HFFc6 (cell line): ENCODE measurements at places on chromosomes 3 and 15. TPM values are rescaled to one million over a fixed set of nuclear protein-coding genes. Genes with fewer than 3 reads are reported as not detected.
A peak's percentile ranks its signal among the peaks of the same experiment; 100 is the strongest.

GRCh38 chr3:172021164-172021563, 18.2 kb upstream of the FNDC3B start:
- no peak overlapping the region for H3K27ac ChIP-seq
- H3K4me3 ChIP-seq, result no peak overlapping the region
- no peaks in the 10 kb centered on the region for H3K27me3 ChIP-seq
- no peaks in the 10 kb centered on the region for H3K4me1 ChIP-seq
- no peak for DNase-seq

The MESD gene
- total RNA-seq, result 31.2 to 38.8 TPM (median 37.2 TPM) in 3 replicates

DNA sequence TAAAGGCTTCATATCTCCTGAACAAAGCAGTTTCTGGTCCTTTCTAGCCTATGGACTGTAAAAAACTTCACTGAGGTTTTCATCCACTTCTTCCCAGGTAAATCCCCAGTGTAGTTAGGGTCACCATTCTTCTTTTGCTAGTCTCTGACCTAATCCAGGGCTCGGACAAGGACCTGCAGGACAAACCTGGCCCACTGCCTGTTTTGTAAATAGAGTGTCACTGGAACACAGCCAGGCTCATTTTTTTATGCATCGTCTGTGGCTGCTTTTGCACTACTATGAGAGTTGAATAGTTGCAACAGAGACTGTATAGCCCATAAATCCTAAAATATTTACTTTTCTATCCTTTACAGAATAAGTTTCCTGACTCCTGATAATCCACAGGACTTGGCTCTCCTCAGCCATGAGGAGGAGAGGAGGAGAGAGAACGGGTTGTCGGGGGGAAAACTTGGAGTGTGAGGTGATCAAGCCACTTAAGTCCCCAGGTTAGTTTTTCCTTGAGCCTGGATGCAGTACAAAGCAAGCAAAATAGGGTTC, 29.0 kb downstream of the CCR3 start:
- H3K27ac ChIP-seq, result no peak overlapping the region
- no peaks in the 10 kb centered on the region for H3K36me3 ChIP-seq
- no peak for DNase-seq
- H3K27me3 ChIP-seq, result peaks cover 36% of the 10 kb centered on the region
- no peak overlapping the region for H3K4me3 ChIP-seq
- peaks cover 6% of the 10 kb centered on the region for H3K4me1 ChIP-seq

DNA sequence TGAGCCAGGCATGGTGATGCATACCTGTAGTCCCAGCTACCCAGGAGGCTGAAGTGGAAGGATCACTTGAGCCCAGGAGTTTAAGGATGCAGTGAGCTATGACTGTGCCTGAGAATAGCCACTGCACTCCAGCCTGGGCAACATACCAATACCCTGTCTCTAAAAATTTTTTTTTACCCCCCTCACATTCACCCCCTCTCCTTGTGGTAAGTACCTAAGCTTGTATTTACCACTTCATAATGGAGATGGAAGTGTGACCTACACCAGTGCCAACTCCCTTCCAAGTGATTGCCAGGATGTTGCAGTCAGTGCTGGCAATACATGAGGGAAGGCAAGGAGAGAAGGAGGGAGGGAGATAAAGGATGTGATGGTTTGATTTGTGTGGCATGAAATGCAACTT, 84.2 kb downstream of the LRRC28 start:
- no peaks in the 10 kb centered on the region; the same call in 1 of the 2 replicates for H3K36me3 ChIP-seq
- H3K4me3 ChIP-seq, result no peak overlapping the region
- H3K4me1 ChIP-seq, result peaks cover 26% of the 10 kb centered on the region
- H3K27me3 ChIP-seq, result no peaks in the 10 kb centered on the region; the same call in 1 of the 2 replicates
- H3K27ac ChIP-seq, result no peak overlapping the region
- DNase-seq, result no peak

GRCh38 chr3:33052671-33053070, 44.3 kb downstream of the GLB1 start:
- H3K4me1 ChIP-seq, result no peaks in the 10 kb centered on the region
- H3K27ac ChIP-seq, result no peak overlapping the region
- H3K27me3 ChIP-seq, result no peaks in the 10 kb centered on the region; the same call in 1 of the 2 replicates

DNA sequence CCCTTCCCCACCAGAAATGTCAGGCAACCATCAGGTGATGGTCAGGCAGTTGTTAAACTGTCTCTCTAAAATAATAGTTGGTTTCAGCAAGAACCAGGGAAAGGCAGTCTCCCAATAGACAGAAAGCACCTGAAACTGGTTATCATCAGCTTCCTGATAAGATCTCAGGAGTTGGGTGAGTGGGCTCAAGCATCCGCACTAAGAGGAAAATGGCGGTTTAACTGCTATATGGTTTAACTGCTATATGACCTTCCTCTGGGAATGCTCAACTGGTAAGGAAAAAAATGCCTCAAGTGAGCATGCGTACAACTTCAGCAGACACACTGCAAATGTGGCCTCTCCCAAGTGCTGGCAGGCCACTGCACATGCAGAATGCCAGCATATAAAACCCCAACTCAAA, 240.8 kb upstream of the CMC1 start:
- H3K4me3 ChIP-seq, result no peak overlapping the region
- DNase-seq, result no peak
- no peak overlapping the region for H3K27ac ChIP-seq
- no peaks in the 10 kb centered on the region for H3K36me3 ChIP-seq

GRCh38 chr3:72449551-72449950, 398.7 kb downstream of the SHQ1 start:
- DNase-seq, result peak; percentile 89
- H3K36me3 ChIP-seq, result peaks cover 13% of the 10 kb centered on the region

DNA sequence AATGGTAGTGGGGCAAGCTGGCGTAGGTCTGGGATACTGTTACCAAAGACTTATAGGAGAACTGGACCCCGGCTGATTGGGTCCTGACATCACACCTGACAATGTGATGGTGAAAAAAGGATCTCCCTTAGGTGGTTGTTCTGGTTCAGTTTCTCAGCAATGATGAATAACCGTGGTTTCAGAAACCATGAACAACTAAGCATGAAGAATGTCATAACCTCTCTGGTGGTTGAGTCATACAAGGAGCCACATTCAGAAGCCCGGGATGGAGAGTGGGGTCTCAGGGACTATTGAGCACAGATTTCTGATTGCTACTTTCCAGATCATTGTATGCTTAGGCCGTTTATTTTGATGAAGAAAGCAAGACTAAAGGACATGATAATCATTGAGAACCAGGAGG, 17.4 kb downstream of the GPR160 start:
- H3K27ac ChIP-seq, result no peak overlapping the region
- H3K4me3 ChIP-seq, result no peak overlapping the region

- peaks cover 69% of the 10 kb centered on the region for H3K36me3 ChIP-seq
- H3K4me1 ChIP-seq, result peaks cover 73% of the 10 kb centered on the region
- peak overlapping the region; percentile 99 for H3K27ac ChIP-seq
- DNase-seq, result peak; percentile 51
- peak overlapping the region; percentile 100 for H3K4me3 ChIP-seq
- peaks cover 50% of the 10 kb centered on the region for H3K27me3 ChIP-seq
Measured at GRCh38 chr15:60394689-60395097, 3.1 kb downstream of the ANXA2 start.

GRCh38 chr3:22361521-22361920, 610.5 kb upstream of the ZNF385D start:
- no peaks in the 10 kb centered on the region for H3K36me3 ChIP-seq
- H3K27me3 ChIP-seq, result no peaks in the 10 kb centered on the region
- no peak for DNase-seq

The MKRN3 gene
- total RNA-seq, result not detected in 3 replicates

The BDH1 gene
- total RNA-seq, result 1.00 to 1.5 TPM (median 1.5 TPM) in 3 replicates

The EOMES gene
- not detected in 2 replicates for total RNA-seq

DNA sequence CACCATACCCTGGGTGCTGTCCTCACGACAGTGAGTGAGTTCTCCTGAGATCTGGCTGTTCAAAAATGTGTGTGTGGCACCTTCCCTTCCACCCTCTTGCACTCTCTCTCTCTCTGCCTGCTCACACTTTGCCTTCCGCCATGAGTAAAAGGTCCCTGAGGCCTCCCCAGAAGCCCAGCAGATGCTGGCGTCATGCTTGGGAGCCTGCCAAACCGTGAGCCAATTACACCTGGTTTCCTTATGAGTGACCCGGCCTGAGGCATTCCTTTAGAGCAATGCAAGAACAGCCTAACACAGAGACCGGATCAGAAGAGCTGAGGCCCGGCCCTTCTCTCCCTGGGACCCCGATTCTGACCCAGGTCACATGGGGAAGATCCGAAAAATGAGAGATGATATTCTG, 15.4 kb downstream of the TMEM44 start:
- H3K27me3 ChIP-seq, result no peaks in the 10 kb centered on the region
- no peak overlapping the region for H3K27ac ChIP-seq
- H3K4me1 ChIP-seq, result peaks cover 4% of the 10 kb centered on the region; the same call in 1 of the 2 replicates
- DNase-seq, result no peak
- peaks cover 10% of the 10 kb centered on the region for H3K36me3 ChIP-seq

The CLRN1 gene
- not detected in 3 replicates for total RNA-seq

DNA sequence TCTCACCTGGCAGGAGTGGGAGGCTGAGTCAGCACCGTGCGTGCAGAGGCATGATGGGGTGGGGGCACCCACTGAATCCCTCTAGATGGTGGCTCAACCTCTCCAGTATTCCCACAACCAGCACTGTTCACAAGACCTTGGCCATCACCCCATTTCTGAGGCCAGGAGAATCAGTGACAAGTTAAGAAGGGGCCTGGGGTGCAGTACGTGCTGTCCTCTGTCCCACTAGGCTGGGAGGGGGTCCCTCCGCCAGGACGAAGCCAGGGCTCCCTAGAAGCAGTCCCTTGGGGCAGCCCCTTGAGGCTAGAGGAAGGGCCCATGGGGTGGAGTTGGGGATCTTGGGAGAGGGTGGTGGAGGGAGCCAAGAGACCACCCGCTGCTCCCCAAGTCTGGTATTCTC, 4.8 kb downstream of the MYL3 start:
- DNase-seq, result no peak
- H3K27ac ChIP-seq, result no peak overlapping the region
- no peaks in the 10 kb centered on the region for H3K36me3 ChIP-seq
- H3K4me3 ChIP-seq, result no peak overlapping the region

The ATP2B2 gene
- not detected in 3 replicates for total RNA-seq

GRCh38 chr15:97071668-97072067, 741.2 kb downstream of the NR2F2 start:
- no peaks in the 10 kb centered on the region for H3K36me3 ChIP-seq
- no peaks in the 10 kb centered on the region for H3K4me1 ChIP-seq
- H3K4me3 ChIP-seq, result no peak overlapping the region
- DNase-seq, result no peak
- no peaks in the 10 kb centered on the region for H3K27me3 ChIP-seq

The EHHADH gene
- 4.4 to 6.1 TPM (median 5.0 TPM) in 3 replicates for total RNA-seq

DNA sequence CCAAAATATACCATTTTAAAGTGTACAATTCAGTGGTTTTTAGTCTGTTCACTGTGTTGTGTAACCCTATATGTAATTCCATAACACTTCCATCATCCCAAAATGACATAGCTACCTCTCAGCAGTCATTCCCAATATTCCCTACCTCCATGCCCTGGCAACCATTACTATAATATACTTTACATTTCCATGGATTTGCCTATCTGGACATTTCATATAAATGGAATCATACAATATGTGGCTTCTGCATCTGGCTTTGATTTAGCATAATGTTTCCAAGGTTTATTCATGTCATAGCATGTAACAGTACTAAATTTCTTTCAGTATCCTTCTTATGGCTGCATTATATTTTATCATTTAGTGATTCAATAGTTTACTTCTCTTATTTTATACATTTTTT, 25.3 kb downstream of the FAM98B start:
- no peaks in the 10 kb centered on the region for H3K27me3 ChIP-seq
- H3K36me3 ChIP-seq, result peaks cover 26% of the 10 kb centered on the region; the same call in 1 of the 2 replicates
- DNase-seq, result no peak
- H3K4me1 ChIP-seq, result peaks cover 21% of the 10 kb centered on the region
- no peak overlapping the region for H3K4me3 ChIP-seq
- no peak overlapping the region for H3K27ac ChIP-seq

The RBP2 gene
- total RNA-seq, result not detected in 3 replicates

The XPC gene
- total RNA-seq, result 38.9 to 41.9 TPM (median 40.8 TPM) in 3 replicates

DNA sequence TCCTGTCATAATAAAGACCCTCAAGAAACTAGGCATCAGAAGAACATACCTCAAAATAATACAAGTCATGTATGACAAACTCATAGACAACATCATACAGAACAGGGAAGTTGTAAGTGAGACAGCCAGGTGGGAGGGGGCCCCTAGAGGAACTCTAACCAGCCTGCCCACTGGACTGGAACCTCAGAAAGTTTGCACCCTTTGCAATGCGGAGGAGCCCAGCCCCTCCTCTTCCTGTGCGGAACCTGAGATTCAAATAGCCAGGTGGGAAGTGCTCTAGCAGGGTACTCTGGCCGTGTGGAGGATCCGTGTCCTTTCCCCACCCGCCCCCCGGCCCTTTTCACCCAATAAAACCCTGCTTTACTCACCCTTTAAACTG, 387.0 kb upstream of the CBLB start:
- no peak for DNase-seq
- H3K36me3 ChIP-seq, result peaks cover 9% of the 10 kb centered on the region; the same call in 1 of the 2 replicates
- no peak overlapping the region for H3K4me3 ChIP-seq

DNA sequence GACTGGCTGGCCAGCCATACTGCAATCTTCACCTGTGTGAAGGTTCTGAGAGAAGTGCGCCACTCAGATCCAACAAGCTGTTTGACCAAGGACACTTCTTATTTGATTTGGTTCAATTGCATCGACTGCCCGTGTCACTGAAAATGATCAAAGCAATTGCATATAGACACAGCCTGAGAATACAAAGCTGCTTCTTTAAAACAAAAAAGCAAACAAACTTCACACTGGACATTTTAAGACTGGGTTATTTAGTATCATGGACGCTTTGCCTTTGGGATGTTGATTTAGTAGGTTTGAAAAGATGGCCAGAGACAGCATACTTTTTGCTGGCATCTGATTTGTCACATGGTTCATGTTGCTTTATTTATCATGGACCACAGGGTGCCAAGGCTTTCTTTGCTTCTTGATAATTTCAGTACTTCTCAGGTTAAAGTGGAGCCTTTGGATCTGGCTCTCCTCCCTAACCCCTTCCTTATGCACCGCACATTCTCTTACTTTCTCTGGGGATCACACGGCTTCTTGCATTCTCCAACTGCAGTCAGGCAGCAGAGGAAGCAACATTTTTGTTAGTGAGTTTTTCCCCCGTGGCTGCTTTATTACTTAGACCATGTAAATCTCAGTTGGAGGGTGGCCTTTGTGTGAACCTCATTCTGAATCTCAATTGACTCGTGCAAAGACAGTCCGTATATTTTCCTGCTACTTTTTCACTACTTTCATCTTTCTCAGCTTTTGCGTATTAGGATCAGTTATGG, 151.0 kb downstream of the CD47 start:
- peaks cover 13% of the 10 kb centered on the region for H3K4me1 ChIP-seq
- H3K4me3 ChIP-seq, result no peak overlapping the region
- H3K36me3 ChIP-seq, result no peaks in the 10 kb centered on the region
- H3K27ac ChIP-seq, result no peak overlapping the region

GRCh38 chr3:49714728-49715550, 4.5 kb downstream of the AMIGO3 start:
- H3K27me3 ChIP-seq, result peaks cover 12% of the 10 kb centered on the region
- no peak overlapping the region; the same call in 1 of the 2 replicates for H3K27ac ChIP-seq
- peaks cover 16% of the 10 kb centered on the region for H3K4me1 ChIP-seq
